ENCODE measurements at places on chromosomes 2 and 18.

GRCh38 chr2:51032751-51033330, 909 bp upstream of the NRXN1 start:
- no peak for DNase-seq

GRCh38 chr18:23730857-23731256, 41.6 kb downstream of the LAMA3 start:
- no peak for DNase-seq

DNA sequence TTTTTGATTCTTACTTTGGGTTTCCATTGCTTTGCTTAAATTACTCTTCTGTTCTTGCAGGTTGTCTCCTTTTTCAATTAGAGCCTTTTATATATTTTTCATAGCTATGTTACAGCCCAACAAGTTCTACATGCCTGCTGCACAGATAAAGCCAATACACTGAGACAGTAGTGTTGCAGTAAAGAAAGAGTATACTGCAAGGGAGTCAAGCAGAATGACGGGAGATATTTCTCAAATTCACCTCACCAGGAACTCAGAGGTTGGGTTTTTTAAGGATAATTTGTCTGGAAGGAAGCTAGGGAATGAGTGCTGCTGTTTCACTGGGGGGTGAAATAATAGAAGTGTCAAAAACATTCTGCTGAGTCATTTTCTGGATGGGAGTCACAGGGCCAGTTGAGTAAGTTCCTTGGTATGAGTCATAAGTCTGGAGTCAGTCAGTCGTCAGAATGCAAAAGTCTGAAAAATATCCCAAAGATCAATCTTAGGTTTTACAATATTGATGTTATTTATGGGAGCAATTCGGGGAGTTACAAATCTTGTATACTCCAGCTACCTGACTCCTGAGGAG, 193.0 kb upstream of the RGPD4 start:
- no peak for DNase-seq

- no peak for DNase-seq
These were observed 920 bp downstream of the GULP1 start for GRCh38 chr2:188292348-188293239.

DNA sequence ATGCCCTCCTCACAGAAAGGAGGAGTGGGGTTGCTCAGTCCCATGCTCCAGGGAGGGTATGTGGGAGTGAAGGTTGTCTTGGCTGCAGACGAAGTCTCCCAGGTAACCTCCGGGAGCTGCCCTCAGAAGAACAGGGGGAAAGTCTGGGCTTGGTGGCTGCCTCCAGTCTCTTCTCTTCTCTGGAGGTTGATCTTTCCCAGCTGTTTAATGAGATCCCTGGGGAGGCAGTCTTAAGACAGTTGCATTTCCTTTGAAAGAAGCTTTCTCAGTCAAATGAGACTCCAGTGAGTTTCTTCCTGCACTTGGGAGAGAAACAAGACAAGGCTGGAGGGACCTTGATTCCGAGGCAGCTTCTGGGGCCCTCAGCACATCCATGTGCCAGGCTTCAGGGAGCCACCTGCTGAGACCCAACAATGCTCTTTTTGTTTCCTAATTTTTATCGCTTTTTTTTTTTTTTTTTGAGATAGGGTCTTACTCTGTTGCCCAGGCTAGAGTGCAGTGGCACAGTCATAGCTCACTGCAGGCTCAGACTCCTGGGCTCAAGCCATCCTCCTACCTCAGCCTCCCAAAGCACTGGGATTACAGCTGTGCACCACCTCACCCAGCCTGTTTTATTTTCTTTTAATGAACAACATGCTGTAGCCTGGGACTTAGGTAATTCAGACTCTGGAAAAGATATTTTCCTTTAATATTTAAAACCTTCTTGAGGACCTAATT, 71.7 kb upstream of the TPO start:
- DNase-seq, result no peak

DNA sequence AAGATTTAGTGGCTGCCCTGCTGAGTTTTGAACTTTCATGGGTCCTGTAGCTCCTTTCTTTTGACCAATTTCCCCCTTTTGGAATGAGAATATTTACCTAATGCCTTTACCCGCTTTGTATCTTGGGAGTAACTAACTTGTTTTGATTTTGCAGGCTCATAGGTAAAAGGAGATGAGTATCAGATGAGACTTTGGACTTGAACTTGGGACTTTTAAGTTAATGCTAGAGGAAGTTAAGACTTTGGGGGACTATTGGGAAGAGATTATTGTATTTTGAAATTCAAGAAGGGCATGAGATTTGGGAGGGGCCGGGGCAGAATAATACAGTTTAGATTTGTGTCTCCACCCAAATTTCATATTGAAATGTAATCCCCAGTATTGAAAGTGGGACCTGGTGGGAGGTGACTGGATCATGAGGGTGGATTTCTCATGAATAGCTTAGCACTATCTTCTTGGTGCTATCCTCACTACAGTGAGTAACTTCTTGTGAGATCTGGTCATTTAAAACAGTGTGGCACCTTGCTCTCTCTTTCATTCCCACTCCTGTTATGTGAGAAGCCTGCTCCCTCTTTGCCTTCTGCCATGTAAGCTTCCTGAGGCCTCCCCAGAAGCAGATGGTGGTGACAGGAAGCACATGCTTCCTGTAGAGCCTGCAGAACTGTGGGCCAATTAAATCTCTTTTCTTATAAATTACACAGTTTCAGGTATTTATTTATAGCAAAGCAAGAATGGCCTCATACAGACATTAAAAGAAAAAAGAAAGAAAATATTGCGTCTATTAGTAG, 6.1 kb downstream of the ADI1 start:
- no peak for DNase-seq

GRCh38 chr2:133418671-133419070, 149.6 kb downstream of the NCKAP5 start:
- no peak for DNase-seq

DNA sequence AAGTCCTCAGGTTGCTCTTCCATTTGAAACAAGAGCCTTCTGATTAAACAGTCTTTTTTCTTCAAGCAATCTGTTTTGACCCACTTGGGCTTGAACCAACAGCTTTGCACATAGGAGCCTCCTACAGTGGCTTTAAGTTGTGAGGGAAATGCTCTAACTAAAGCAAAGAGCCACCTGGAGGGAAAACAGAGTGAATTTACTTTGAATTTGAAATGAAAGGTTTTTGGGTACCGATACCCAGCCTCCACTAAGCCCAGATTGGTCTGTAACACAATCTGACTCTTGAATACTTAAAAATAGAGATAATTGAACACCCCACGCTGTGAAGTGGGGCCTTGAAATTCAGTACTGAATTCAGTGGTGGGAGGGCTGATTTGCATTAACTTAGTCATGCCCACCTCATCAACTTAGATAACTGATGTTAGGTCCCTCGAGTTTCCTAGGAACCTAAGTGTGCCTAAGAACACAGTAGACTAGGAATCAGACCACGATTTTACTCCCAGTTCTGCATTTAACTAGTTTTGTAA, 56.3 kb upstream of the ACVR1C start:
- no peak for DNase-seq

DNA sequence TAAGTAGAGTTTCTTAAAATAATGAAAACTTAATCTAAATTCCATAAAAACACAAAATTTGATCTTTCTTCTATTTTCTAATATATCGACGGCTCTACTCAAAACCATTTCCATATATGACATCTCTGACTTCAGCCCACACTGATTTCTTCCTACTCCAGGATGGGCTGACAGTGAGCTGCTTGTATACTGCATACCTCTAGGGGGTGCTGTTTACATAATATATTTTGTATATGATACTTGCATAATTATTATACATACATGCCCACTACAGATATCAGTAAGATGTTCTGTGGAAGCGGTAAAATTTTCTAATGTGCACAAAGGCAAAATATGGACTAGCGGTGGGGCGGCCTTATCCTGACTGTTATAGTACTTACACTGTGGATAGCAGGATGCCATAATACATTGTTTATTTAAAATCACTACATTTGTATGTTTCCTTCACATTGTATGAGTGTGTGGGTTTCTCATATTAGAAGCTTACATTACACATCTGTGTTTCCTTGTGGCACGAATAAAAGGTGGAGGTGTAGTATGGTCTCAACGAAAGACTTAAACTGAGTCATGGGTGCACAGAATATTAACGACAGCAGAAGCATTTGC, 66.1 kb upstream of the NXPH2 start:
- DNase-seq, result no peak

DNA sequence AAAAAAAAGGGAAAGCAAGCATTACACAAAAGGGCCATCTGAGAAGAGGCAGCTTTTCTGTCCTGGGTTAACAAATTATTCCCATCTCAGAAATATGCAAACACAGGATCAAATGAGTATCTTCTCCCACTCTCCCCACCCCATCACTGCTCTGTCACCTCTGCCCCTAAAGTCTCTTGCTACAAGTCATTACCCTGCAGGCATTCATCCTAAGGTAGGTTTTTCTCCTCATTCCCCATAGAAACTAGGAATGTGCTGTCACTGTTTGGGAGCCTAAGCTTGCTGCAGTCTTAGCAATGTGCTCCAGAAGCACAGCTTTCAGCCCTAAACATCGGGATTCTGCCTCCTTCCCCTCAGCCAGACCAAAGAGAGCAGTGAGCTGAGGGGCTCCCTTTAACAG, 3.6 kb downstream of the LRRTM1 start:
- DNase-seq, result no peak

GRCh38 chr2:189581354-189582139, 961 bp upstream of the SLC40A1 start:
- DNase-seq, result no peak

- DNase-seq, result no peak
These were observed 225.0 kb downstream of the TTC32 start for GRCh38 chr2:19676770-19677169.

GRCh38 chr2:234457421-234457820, 39.5 kb downstream of the ARL4C start:
- no peak for DNase-seq

Data from activated CD8-positive, alpha-beta memory T cell treated with anti-CD3 and anti-CD28 coated beads for 4 hours (primary cell).